ENCODE measurements at places on chromosomes 11 and 22. TPM values are rescaled to one million over a fixed set of nuclear protein-coding genes. Genes with fewer than 3 reads are reported as not detected.

DNA sequence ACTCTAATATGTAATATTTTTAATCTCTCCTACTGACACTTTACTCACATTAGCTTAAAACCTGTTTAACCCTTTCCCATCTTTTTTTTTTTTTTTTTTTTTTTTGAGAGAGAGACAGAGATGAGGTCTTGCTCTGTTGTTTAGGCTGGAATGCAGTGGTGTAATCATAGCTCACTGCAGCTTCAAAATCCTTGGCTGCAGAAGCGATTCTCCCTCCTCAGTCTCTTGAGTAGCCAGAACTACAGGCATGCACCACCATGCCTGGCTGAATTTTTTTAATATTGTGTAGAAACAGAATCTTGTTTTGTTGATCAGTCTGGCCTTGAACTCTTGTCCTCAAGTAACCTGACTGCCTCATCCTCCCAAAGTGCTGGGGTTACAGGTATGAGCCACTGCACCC lies 37.3 kb downstream of the PAMR1 start:
- no peak for DNase-seq

- no peak for DNase-seq
Measured at GRCh38 chr22:45072322-45072903, 62.6 kb upstream of the PHF21B start.

- no peak for DNase-seq
Measured at GRCh38 chr11:94658888-94659287, 91.7 kb downstream of the PIWIL4 start.

GRCh38 chr22:50620593-50621355 lies 7.2 kb downstream of the ARSA start:
- peak; percentile 86 for DNase-seq

GRCh38 chr11:69449320-69450063 lies 32.0 kb upstream of the LINC01488 start:
- no peak for DNase-seq

- no peak for DNase-seq
Measured at GRCh38 chr22:29204455-29205183, 1.1 kb upstream of the EMID1 start.

DNA sequence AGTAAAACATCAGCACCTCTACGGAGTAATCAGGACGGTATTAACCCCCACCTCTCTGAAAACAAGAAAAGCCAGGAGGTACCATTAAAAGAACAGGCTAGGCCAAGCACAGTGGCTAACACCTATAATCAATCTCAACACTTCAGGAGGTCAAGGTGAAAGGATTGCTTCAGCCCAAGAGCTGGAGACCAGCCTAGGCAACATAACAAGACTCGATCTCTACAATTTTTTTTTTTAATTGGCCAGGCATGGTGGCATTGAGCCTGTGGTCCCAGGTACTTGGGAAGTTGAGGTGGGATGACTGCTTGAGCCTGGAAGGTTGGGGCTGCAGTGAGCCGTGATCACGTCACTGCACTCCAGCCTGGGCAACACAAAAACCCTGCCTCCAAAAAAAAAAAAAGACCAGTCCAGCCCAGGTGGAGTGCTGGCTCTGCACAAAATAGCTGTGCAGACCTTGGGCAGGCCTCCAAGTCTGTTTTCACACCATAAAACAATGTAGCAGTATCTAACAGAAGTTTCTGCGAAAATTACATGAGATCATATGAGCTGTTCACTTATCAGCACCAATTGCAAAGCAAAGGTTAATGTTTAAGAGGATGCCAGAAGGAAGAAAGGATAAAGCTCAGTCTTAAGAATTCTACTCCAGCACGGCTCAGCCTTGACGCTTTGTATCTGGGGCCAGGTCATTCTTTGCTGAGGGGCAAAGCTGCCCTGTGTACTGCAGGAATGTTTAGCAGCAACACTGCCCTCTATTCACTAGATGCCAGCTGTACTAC lies 14.8 kb downstream of the CHKA start:
- DNase-seq = no peak

DNA sequence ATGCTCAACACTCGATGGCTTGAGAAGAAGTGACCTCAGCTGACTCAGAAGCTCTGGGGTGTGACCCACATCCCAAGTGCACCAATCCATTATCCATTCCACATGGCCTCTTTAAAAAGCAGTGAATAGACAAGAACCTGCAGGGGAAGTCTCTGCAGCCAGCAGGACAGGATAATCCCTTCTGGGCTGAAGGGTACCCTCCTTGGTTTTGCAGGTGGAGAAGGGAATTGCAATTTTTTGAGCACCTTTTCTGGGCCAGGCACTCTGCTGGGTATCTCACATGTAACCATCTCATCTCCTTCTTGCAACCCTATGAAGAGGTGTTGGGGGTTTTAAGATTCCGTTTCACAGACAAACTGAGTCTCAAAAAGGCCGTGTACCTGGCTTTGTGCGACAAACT lies 76.6 kb downstream of the MYO18B start:
- no peak for DNase-seq

GRCh38 chr11:132318421-132319157 lies 948.2 kb downstream of the NTM start:
- no peak for DNase-seq

GRCh38 chr22:26524870-26525269 lies 12.6 kb upstream of the TFIP11 start:
- no peak for DNase-seq

GRCh38 chr22:22810018-22810427 lies 77.6 kb upstream of the IGLL5 start:
- DNase-seq = peak; percentile 76

- no peak for DNase-seq
Measured at GRCh38 chr11:106644824-106645223, 373.5 kb downstream of the GUCY1A2 start.

GRCh38 chr22:23796461-23796860 lies 9.7 kb downstream of the SMARCB1 start:
- no peak for DNase-seq

DNA sequence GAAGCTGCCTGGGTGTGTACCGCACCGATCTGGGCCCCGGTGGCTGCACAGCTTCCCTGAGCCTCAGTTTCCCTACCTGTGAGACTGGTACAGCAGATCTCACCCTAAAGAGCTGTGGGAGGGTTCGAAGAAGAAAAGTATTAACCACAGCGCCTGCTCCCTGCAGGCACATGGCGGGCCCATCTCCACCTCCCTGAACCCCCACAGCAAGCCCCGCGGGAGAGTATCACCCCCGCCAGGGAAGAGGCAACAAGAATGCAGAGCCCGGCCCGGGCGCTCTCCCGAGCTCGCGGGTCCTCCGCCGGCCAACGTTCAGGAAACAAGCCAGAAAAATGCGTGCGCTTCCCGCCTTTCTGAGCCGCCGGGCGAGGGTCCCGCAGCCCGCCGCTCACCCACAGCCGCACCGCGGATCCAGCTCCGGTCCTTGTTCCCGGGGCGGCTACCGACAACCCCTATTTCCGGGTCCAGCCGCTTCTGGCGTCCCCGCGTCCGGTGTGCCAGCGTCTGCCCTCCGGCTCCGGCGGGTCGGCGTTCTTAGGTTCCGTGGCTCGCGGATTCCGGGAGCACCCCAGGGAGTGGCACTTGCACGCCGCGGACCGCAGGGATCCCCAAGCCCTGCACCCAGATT lies at the start of gene TOP3B:
Gene TOP3B, minus strand, starts transcription at position 450 of the 628 bp plus-strand sequence. CDS start 7,078 bp downstream, outside the sequence.
- DNase-seq = peak; percentile 74

GRCh38 chr11:114441921-114442320 lies 2.7 kb downstream of the REXO2 start:
- no peak for DNase-seq

DNA sequence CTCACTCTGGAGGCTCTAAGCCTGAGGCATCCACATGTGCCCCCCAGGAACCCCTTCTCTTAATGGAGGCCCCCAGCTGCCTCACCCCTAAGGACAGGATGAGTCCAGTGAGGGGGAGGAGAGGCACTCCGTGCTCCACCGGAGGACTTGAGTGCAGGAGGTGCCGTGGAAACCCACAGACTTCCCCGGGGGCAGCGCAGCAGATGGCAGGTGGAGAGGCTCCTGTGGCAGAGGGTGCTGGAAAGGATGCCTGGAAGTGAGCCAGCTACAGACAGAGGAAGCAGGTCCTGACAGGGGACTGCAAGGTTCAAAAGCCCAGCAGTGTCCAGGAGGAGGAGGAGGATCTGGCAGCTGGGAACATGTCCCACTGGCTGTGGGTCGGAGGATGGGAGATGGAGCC lies 1384.0 kb downstream of the TBC1D22A start:
- no peak for DNase-seq

- DNase-seq = no peak
Measured at GRCh38 chr11:118804094-118804493, 13.1 kb upstream of the DDX6 start.

The GRM5 gene
- total RNA-seq = not detected

The MYBPC3 gene
- not detected for total RNA-seq

The DNAJC4 gene
- 60.6 TPM for total RNA-seq

The SLC1A2 gene
- total RNA-seq = 0.08 TPM

The SMIM35 gene
- 0.55 TPM for total RNA-seq

The CD44 gene
- 808 TPM for total RNA-seq

The C11orf91 gene
- 0.49 TPM for total RNA-seq

The ANKK1 gene
- total RNA-seq = 3.8 TPM
